CD8-positive, alpha-beta memory T cell (primary cell): ENCODE measurements at places on chromosomes 7 and 10. TPM values are rescaled to one million over a fixed set of nuclear protein-coding genes. Genes with fewer than 3 reads are reported as not detected.

- no peaks in the 10 kb centered on the region for H3K27me3 ChIP-seq
- no peak overlapping the region for H3K27ac ChIP-seq
- no peaks in the 10 kb centered on the region for H3K36me3 ChIP-seq
- H3K4me3 ChIP-seq, result no peak overlapping the region
These were observed 87.4 kb downstream of the BICC1 start for GRCh38 chr10:58599927-58600553.

GRCh38 chr10:67520924-67521520, 175.0 kb downstream of the CTNNA3 start:
- H3K4me1 ChIP-seq, result no peaks in the 10 kb centered on the region
- H3K27me3 ChIP-seq, result no peaks in the 10 kb centered on the region
- no peak overlapping the region for H3K27ac ChIP-seq
- H3K36me3 ChIP-seq, result no peaks in the 10 kb centered on the region

DNA sequence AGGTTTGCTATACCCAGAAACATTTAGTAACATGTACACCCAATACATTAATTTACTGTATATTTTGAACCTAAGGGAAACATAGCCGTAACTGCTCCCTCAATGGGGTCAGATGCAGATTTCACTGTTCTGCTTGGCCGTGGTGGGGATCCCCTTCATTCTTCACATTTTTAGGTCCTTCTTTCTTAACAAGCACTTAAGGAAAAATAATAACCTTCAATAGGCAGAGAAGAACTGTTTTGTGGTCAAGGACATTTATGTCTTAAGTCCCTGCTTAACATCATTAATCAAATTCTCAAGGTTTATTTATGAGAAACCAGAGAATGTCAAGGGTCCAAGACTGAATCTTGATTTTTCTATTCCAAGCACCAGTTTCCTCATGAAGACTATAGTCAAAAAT, 592.1 kb upstream of the ANKRD30A start:
- H3K36me3 ChIP-seq, result no peaks in the 10 kb centered on the region
- H3K4me3 ChIP-seq, result no peak overlapping the region
- H3K27ac ChIP-seq, result no peak overlapping the region
- H3K27me3 ChIP-seq, result no peaks in the 10 kb centered on the region
- DNase-seq, result no peak

DNA sequence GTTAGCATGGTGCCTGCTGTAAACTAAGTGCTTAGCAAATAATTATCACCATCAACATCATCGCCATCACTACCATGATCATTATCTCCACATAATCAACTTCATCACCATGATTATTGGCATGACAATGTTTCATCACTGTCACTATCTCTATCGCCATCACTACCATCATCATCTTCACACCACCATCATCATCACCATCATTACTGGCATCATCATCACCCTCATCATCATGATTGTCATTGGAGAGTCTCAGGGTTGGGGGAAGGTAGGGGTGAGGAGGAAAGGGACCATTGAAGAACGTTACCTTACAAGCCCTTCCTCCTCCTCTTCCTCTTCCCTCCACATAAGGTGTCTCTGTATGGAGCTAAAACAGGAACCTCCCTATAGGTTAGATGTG, 54.9 kb upstream of the GPR26 start:
- H3K36me3 ChIP-seq, result no peaks in the 10 kb centered on the region
- H3K27me3 ChIP-seq, result no peaks in the 10 kb centered on the region
- DNase-seq, result no peak
- no peak overlapping the region for H3K27ac ChIP-seq
- H3K4me1 ChIP-seq, result no peaks in the 10 kb centered on the region

- no peaks in the 10 kb centered on the region for H3K27me3 ChIP-seq
- no peak overlapping the region for H3K4me3 ChIP-seq
- no peak for DNase-seq
- no peaks in the 10 kb centered on the region for H3K36me3 ChIP-seq
- no peaks in the 10 kb centered on the region for H3K4me1 ChIP-seq
- H3K27ac ChIP-seq, result no peak overlapping the region
These were observed 29.7 kb upstream of the DDC start for GRCh38 chr7:50594734-50595485.

GRCh38 chr10:7826971-7827370, 8.7 kb downstream of the TAF3 start:
- no peaks in the 10 kb centered on the region for H3K27me3 ChIP-seq
- DNase-seq, result no peak
- peaks cover 19% of the 10 kb centered on the region for H3K36me3 ChIP-seq
- no peaks in the 10 kb centered on the region for H3K4me1 ChIP-seq
- H3K27ac ChIP-seq, result no peak overlapping the region

Gene CCDC172
- not detected for total RNA-seq

Gene CC2D2B
- total RNA-seq, result not detected

Gene TUBAL3
- not detected for total RNA-seq

Gene RAB11FIP2
- 9.8 TPM for total RNA-seq
